ENCODE measurements at places on chromosomes 7 and 10.

DNA sequence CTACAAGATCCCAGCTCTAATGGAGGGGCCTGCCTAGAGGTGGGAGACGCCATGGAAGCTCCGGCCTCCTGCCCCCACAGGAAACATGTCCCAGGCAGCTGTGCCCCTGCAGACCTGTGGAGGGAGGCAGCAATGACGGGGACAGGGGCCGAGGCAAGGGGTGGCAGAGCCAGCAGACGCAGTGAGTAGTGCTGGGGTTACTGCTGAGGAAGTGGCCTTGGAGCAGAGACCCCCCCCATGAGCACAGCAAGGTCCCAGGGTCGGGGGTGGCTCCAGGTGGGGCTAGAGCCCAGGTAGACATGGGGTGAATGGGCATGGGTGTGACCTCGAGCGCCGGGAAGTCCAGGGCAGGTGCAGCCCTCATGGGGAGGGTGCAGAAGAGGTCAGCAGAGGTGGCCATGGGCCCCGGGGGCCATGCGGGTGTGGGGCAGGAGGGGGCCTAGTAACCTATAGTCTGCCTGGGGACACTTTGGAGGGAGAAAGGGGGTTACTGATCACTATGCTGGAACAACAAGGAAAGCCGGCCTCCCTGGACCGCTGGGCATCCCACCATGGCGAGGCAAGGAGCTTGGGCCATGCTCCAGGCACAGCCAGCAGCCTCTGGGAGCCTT, 45.5 kb downstream of the JAKMIP3 start:
- no peak for DNase-seq

- no peak for DNase-seq
Observed at GRCh38 chr10:124707144-124707467, 37.1 kb downstream of the FAM53B start.

DNA sequence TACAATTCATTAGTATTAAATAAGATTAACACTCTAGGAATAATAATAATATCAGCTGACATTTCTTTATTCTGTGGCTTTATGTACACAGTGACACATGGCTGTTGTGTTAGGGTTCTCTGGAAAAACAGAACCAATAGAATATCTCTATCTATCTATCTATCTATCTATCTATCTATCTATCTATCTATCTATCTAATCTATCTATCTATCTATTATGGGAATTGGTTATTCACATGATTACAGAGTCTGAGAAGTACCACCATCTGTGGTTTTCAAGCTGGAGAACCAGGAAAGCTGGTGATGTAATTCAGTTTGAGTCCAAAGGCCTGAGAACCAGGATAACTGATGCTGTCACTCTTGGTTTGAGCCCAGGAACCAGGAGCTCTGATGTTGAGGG, 194.1 kb upstream of the MTPN start:
- no peak for DNase-seq

GRCh38 chr7:128349466-128349825, 5.7 kb upstream of the RBM28 start:
- no peak for DNase-seq

DNA sequence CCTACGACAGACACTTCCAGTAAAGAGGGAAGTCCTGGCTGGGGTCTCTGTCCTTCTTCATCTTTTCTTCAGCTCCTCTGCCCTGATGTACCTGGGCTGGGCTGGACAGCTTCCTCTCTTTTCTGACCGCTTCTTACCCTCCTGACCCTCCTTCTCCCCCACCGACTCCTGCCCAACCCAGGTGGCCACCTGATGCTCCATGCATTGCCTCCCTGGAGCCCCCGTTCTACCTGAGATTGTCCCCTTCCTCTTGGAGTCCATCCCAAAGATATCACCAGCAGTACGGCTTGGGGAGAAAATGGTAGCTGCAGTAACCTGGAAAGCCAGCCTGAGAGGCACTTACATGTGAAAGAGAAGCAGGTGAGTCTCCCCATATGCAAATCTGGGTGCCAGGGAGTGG, 566.3 kb downstream of the TCERG1L start:
- no peak for DNase-seq

- DNase-seq, result no peak
Observed at GRCh38 chr7:22202141-22202540, 154.8 kb downstream of the RAPGEF5 start.

- no peak for DNase-seq
Observed at GRCh38 chr7:101466871-101467270, 104.2 kb downstream of the COL26A1 start.

DNA sequence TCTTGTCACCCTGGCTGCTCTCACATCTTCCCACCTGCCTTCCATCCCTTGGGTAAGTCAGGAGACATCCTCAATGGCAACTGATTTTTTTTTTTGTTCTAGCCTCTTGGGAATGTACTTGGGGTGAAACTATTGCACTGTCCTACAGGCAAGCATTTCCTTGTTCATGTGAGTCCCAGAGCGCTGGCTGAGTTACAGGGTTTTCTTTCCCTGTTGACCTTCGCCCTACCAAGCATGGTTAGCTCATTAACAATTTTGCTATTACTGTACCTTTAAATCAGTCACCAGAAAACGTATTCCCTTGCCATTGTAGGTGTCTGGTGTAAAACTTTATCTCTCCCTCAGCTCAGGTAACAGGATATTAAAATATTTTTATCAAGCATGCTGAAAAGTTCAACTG, 98.9 kb downstream of the PRLHR start:
- DNase-seq, result no peak

DNA sequence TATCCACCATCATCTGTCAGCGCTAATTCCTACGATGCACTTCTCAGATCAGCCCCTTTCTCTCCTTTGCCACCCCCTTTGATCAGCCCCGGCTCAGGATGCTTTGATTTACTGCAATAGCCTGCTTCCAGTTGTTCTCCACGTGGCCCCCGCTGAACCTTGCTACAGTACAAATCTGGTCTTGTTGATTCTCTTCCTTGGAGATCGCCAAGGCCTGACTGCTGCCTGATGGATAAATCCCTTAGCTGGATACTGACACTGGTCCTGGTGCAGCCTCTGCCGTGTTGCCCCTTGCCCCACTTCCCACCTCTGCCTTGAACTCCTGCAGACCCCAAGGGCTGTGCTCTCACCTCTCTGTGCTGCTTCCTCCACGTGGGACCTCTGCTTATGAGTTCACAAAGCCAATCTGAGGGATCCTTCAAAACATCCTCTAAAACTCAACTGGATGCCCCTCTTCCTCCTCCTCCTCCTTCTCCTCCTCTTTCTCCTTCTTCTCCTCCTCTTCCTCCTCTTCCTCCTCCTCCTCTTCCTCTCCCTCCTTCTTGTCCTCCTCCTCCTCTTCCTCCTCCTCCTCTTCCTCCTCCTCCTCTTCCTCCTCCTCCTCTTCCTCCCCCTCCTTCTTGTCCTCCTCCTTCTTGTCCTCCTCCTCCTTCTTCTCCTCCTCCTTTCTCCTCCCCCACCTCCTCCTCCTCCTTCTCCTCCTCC, 15.3 kb downstream of the PLXNA4 start:
- DNase-seq, result no peak

DNA sequence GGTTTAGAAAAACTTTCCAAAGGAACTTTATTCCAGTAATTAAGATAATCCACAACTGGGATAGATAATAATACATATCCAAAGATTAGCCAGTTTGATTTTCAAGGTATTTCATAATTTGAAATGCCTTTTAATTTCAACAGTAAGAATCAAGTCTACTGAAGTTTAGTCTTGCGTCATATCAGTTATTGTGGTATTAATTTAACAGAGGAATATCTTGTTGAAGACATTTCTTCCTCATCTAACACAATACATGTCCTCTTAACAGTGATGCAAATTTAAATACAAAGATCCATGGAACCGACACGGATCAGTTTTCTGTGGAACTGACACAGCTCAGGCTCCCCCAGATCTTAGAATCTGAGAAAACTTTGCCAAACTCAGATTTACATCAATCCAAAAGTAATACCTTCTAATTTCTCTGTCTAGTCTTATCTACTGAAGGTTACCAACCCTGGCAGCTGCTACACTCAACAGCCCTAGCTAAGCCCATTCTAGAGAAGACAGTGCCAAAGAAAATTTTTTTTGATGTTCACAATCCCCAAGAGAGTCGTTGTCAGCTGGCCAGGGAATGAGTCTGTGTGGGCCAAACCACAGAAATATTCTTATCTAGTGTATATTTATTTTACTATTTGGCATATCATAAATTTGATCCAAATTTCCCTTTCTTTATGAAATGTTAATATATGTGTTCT, 365.2 kb upstream of the MEOX2 start:
- no peak for DNase-seq

DNA sequence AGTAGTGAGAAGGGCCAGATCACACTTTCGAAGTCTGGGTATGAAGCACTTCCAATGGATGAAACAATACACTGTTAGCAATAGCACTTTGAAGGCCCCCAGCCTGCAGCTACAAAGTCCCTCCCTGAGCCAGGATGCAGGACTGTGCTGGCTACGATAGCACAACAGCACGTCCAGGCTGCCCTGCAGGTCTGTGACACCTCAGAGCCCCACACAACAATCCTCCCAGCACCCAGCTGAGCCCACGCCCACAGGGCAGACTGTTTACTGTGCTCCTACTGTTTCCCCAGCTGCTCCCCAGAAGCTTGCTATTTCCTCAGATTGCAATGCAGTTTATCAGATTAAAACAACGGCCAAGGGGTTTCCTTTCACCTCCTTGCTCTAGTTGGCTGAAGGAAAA, 71.4 kb downstream of the HTR5A start:
- DNase-seq, result no peak

DNA sequence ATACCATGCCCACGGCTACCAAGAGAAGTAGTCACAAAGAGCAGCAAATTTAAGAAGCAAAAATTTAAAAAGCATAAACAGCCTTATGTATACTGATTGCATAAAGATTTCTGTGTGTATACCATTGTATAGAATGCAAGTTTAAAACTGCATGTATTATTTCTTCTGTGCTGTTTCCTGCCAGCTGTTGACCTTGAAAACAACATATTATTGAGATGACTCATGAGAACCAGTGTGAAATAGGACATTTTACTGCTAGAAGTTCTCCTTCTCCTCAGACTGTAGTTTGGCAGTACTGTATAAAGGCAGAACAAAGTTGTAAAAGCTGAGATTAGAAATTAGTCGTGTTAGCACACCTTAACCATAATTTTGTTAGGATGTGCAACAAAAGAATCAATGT, 42.3 kb upstream of the SGCE start:
- no peak for DNase-seq

GRCh38 chr10:21529032-21529910, 3.8 kb upstream of the SKIDA1 start:
- no peak for DNase-seq

DNA sequence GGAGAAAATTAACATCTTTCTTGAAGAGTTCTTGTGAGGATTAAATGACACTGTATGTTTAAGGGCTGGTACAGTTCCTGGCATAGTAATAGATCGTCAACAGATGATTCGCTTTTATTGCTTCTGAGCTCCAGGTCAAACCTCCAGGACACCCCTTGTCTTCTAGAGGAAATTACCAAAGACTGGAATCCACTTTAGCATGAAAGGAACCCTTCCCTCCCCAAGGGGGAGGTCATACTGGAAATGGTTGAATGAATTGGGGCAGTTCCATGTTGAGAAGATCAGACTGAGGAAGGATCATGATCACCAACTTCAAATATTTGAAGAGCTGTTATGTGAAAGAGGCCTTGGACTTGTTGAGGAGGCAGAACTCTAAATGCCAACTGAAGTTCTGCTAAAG, 8.9 kb downstream of the NFE2L3 start:
- no peak for DNase-seq

- DNase-seq, result no peak
Observed at GRCh38 chr7:127953423-127954356, 77.5 kb downstream of the LRRC4 start.

DNA sequence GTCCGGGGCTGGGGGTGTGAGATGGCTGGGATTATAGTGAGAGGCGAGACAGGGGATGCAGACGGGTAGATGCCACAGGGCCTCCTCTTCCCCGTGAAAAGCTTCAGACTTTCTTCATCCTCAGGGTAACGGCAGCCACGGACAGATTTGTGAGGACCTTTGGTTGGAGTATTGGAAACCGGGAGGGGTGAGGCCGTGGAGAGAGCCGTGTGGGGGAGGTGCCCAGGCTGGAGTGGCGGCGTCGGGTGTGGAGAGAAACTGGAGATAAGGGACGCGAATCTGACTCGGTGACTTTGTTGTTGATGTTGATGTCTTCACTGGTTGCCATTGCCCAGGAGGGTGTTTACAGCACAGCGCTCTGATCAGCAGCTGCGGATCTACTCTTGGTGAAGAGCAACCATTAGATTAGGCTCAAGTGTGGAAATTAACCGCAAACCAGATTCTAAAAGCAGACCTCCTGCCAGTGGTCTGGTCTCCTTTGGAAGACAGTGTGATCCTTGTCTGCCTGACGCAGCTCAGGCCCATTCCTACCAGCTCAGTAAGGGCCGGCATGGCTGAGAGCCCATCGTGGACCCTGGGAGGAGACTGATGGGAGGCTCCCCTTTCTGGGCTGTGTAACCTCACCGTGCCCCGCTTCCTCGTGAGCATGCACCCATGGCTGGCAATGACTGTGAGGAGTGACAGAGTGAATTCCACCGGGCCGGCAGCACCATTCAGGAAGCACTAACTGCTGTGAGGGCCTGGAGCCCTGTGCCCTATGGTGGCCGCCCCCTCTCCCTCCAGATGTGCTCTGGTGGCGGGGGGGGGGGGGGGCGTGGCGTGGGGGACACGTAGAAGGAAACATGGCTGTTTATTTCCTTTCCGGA, 90.3 kb downstream of the INPP5A start:
- DNase-seq, result no peak

DNA sequence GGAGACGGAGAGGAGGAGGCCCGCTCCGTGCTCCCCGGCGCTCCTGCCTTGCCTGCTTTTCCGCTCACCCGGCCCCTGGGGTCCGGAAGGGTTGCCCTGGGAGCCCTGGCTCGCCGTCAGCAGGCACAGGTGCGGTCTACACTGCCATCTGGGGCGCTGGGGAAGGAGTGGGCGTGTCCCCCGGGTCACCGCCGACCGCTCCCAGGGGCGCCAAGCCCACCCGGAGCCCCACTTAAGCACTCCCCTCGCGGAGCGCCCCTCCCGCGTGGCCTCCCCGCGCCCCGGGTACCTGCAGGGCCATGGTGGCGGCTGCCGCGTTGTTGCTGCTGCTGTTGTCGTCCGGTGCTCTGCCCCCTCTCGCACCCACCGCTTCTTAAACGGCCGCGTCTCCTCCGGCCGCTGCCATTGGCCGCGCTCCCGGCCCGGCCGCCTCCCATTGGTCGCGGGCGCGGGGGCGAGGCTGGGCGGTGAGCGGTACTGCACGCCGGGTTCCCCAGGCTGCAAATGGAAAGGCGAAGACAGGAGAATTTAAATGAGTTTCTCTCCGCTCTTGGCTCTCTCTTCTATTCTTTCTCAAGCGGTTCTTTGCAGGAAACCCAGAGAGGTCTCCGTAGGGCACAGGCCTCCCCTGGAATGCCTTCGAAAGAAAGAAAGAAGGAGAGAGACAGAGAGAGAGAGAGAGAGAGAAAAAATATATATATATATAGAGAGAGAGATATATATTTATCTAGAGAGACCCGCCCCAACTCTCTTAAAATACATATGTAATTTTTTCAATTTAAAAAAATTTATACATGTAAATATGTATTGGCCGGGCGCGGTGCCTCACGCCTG, at the start of gene ACBD7:
Gene ACBD7 (minus strand): TSS at position 349 of the 834 bp plus-strand sequence. CDS start 48 bp downstream, at position 301.
- peak; percentile 84 for DNase-seq
